AG04450 (cell line): ENCODE measurements at places on chromosomes 7 and 10.

GRCh38 chr7:115449689-115450088, 527.8 kb downstream of the MDFIC start:
- no peak for DNase-seq

- no peak for DNase-seq
Measured at GRCh38 chr10:127024685-127025435, 119.6 kb downstream of the DOCK1 start.

DNA sequence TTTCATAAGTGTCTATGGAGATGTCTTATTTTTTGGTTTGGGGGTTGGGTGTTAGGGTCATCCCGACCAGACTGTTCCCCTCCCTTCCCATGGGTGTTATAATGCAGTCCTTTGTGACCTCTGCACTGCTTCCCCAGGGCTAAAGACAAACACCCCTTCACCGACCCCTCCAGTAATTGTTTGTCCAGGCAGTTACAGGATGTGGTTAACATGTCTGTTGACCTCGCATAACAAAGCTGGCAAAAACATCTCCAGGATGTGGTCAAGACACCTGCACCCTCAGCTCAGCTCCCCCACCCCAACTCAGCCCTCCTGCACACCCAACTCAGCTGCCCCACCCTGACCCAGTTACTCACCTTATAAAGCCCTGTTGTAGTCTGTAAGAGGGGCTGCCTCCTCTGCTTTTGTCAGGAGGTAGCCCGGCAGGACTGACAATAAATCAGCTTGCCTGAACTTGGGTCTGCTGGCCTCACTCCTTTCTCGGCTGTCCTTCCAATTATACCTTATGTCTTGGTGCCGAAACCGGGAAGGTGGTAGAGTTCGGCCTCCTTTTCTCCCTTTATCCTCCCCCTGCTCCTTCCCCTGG, 102.2 kb downstream of the ZNF92 start:
- no peak for DNase-seq

- peak; percentile 58 for DNase-seq
Measured at GRCh38 chr7:19215412-19215811, 70.2 kb upstream of the FERD3L start.

DNA sequence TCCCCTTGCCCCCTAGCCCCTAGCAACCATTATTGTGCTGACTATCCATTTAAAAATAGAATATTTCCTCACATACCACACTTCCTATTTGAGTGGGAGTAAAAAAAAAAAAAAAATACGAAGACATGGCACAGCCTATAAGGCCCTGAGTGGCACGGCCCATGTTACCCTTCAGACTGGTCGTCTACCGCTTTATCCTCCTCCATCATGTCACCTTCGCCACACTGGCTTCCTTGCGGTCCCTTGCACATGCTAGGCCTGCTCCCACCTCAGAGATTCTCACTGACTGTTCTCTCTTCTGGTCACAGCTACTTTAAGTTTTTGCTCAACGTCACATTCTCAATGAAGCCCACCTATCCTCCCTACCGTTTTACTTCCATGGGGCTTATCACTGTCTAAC, 130.3 kb downstream of the ATE1 start:
- no peak for DNase-seq

- no peak for DNase-seq
Measured at GRCh38 chr7:32481921-32482320, 8.3 kb downstream of the LSM5 start.

- DNase-seq = no peak
Measured at GRCh38 chr7:99365318-99366141, 9.0 kb upstream of the ARPC1B start.
